ENCODE measurements at places on chromosomes 2 and 18. TPM values are rescaled to one million over a fixed set of nuclear protein-coding genes. Genes with fewer than 3 reads are reported as not detected.

PRKAG3 gene
- total RNA-seq, result 0.26 TPM

SERPINB11 gene
- not detected for total RNA-seq

CRYGC gene
- total RNA-seq, result not detected

KCNG3 gene
- total RNA-seq, result under 0.01 TPM

CRYGD gene
- total RNA-seq, result not detected

DNA sequence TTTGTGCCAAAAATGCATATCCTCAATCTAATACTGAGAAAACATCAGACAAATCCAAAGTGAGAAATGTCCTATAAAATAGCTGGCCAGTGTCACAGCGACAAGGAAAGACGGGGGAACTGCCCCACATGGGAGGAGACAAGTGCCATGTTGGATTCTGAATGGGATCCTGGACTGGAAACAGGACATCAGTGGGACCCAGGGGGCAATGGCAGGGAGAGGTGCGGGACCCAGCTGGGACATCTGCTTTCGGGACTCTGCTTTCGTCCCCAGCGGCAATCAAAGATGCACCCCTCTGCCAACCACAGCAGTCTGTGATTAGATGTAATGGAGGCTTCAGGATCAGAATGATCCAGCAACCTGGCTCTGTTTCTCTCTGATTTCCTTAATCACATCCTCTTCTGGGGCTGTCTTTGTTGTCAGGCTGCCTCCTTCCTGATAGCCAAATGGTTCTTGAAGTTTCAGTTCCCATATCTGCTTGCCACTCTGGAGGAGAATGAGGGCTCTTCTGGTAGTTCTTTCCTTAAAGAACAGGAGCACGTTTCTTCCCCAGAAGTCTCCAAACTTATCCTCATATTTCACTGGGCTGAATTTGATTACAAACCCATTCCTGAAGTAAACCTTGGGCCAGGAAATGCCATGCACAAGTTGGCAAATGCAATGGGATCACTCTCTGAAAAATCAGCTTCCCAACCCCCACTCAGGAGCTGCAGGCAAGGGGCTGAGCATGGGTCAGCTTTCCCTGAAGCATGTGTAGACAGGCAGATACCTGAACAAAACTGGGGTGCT lies 13.6 kb upstream of the PROC start:
- DNase-seq, result no peak
- H3K4me1 ChIP-seq, result peaks cover 13% of the 10 kb centered on the region
- no peaks in the 10 kb centered on the region for H3K27me3 ChIP-seq
- H3K27ac ChIP-seq, result no peak overlapping the region
- no peaks in the 10 kb centered on the region for H3K36me3 ChIP-seq

DNA sequence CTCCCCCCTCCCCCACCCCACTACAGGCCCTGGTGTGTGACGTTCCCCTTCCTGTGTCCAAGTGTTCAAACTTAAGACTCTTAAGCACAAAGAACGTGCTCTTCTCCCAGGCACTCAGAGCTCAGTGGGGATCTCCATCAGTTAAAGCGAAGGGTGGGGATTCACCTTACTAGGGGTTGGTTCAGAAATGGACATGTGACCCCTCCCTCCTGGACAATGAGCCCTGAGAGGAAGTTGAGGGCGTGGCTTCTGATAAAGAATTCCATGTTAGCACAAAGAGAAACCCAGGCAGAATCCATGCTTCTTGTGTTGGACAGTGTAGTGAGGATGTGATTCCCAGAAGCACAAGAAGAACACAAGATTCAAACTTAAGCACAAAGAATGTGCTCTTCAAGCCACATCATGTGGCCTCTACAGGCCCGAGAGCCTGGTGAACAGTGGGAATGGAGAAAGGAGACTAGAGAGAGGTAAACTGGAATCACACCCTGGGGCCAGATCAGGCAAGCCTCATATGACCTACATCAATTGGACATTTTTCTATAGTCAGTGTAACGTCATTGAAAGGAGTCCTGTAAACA lies 78.1 kb upstream of the TTC39C start:
- DNase-seq, result no peak
- H3K4me3 ChIP-seq, result no peak overlapping the region
- no peaks in the 10 kb centered on the region for H3K4me1 ChIP-seq

- H3K27ac ChIP-seq, result peak overlapping the region; percentile 48
- no peak overlapping the region for H3K4me3 ChIP-seq
- peaks cover 22% of the 10 kb centered on the region for H3K4me1 ChIP-seq
- H3K27me3 ChIP-seq, result no peaks in the 10 kb centered on the region
- DNase-seq, result no peak
These were observed 52.9 kb downstream of the ADI1 start for GRCh38 chr2:3466482-3466863.

DNA sequence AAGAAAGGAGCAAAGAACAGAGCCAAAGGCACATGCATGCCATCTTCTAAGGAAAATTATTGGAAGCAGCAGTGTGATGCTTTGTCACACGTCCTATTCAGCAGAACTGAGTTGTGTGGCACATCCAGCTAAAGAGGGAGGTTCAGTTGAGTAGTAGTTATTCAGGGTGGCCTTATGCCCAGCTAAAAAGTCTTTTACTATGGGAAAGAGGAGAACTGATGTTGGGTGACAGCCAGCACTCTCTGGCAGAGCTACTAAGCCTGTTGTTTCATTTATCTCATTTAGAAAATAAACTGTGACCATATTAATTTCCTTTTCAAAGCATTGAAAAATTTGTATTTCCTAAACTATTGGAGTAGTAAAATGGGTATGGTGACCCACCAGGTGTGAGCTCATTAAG lies 18.5 kb downstream of the ITGA6 start:
- H3K27ac ChIP-seq, result no peak overlapping the region
- H3K36me3 ChIP-seq, result no peaks in the 10 kb centered on the region
- no peak overlapping the region for H3K4me3 ChIP-seq
- H3K4me1 ChIP-seq, result peaks cover 3% of the 10 kb centered on the region
- H3K27me3 ChIP-seq, result no peaks in the 10 kb centered on the region
- peak; percentile 62 for DNase-seq

DNA sequence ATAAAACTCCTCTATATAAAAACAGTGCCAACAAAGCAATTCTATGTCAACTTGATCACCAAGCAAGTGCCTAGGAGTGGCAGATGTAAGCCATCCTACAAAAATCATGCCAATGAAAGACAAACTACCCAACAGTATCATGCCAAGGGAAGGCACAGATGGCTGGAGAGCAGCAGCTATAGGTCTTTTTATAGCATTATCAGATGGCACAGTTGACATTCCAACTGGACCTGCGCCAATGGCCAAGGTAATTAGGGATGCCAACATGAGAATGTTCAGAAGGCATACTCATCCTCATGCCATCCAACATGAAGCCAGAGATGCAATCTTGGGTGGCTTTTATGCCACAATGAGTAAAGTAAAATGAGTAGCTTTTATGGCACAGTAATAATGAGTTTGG lies 237.3 kb downstream of the OTX1 start:
- DNase-seq, result no peak
- no peak overlapping the region for H3K27ac ChIP-seq
- H3K4me3 ChIP-seq, result no peak overlapping the region
- H3K27me3 ChIP-seq, result no peaks in the 10 kb centered on the region
